ENCODE measurements at places on chromosomes 12 and 14. TPM values are rescaled to one million over a fixed set of nuclear protein-coding genes. Genes with fewer than 3 reads are reported as not detected.

The DNAI7 gene
- not detected for total RNA-seq

The APOF gene
- not detected for total RNA-seq

The TNS2 gene
- total RNA-seq = 456 TPM

The DBX2 gene
- not detected for total RNA-seq

The ASPG gene
- 2.5 TPM for total RNA-seq

The FAM186B gene
- 0.98 TPM for total RNA-seq

The CCDC38 gene
- not detected for total RNA-seq

The IL23A gene
- not detected for total RNA-seq

The LTBP2 gene
- 67.1 TPM for total RNA-seq

The GRIN2B gene
- total RNA-seq = 2.6 TPM

The MIA2 gene
- 15.7 TPM for total RNA-seq

The ITPK1 gene
- 121 TPM for total RNA-seq
